ENCODE measurements at places on chromosomes 2 and 18.

DNA sequence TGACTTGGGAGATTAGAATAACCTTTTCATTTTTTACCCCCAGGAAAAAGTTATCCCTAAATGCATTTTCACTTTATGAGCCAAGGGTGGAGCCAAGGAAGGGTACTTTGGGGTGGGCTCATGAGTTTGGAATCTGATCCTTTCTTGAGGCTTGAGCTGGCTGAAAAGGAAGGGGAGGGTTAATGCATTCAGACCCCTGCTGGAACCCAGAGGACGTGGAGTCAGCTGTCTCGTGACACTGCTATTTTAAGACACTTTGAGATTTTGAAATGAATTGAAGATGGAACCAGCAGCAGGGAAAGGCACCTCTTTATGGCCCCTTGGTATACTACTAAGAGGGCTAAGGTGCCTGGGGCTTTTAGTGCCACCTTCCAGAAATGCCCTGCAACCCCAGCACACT is 90.4 kb downstream of the MARCHF4 start:
- no peak for DNase-seq

DNA sequence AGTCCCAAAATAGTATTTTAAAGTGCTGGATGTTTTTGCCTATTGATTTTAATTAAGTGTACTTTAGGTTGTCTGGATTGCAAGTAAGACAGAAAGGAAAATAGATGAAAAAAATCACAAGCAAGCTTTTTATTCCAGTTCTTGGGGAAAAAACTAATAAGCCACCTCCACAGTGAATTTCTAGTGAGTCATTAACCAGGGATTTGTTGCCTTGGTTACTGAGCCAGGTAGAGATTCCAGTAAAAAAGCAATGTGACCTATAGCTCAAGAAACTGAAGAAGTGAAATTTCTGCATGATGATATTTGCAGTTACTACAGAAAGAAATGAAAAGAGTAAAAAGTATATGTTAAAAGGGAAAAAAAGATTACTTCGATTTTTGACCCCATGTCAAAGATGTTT is 160.6 kb downstream of the METTL4 start:
- DNase-seq: no peak

DNA sequence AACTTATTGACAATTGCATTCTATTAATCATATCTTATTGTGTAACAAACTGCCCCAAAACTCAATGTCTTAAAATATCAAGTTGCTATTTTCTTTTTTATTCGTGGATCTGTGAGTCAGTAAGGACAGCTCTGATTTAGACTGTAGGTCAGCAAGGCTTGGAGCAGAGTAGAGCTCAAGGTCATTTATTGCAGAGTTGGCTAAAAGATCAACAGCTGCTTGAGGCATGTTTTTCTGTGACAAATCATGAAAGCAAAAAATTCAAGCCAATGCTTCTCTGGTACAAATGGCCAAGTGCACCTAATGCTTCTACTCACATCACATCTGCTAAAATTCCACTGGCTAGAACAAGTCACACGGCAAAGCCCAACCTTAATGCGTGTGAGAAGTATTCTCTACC is 497.7 kb upstream of the LRATD1 start:
- no peak for DNase-seq

DNA sequence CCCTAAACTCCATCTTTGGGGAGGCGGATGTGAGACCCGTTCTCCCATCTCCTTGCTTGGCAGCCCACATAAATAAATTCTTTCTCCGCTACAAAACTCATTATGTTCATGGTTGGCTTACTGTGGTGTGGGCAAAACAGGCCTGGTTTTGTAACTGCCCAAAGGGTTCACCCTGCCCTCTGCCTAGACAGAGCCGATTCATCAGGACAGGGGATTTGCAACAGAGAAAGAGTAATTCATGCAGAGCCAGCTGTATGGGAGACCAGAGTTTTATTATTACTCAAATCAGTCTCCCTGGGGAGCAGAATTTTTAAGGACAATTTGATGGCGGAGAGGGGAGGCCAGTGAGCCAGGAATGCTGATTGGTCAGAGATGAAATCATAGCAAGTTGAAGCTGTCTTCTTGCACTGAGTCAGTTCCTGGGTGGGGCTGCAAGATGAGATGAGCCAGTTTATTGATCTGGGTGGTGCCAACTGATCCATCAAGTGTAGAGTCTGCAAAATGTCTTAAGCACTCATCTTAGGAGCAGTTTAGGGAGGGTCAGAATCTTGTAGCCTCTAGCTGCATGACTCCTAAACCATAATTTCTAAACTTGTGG is 8.4 kb upstream of the RNF125 start:
- no peak for DNase-seq

- no peak for DNase-seq
Observed at GRCh38 chr2:23330214-23330613, 54.8 kb upstream of the KLHL29 start.

GRCh38 chr2:237456200-237456843 is 30.7 kb upstream of the MLPH start:
- peak; percentile 33 for DNase-seq

DNA sequence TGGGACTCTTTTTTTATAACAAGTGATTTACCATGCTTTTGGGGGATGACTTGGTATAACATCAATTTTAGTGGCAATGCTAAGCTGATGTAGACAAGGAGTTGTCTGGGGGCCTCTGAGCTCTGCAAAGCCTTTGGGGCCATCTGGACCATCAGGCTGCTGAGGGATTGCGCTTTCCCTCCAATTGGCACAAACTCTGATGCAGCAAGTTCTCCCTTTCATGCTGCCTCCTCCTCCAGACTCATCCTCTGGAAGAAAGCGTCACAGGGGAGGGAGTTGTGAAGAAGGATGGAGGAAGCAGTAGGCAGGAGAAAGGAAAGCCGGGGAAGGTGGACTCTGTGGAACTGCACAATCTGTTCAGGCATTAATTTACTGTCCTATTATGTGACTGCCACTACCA is 10.2 kb upstream of the FAP start:
- DNase-seq: no peak

- DNase-seq: no peak
Observed at GRCh38 chr2:195489101-195489500, 167.9 kb upstream of the SLC39A10 start.

Measured in transverse colon (tissue), 4 donors.